Daoy (cell line): ENCODE measurements at places on chromosomes 6 and 20. TPM values are rescaled to one million over a fixed set of nuclear protein-coding genes. Genes with fewer than 3 reads are reported as not detected.
A peak's percentile ranks its signal among the peaks of the same experiment; 100 is the strongest.

The IPCEF1 gene
- 1.5 TPM in 1 of 2 replicates, not detected in the other for total RNA-seq

The KCNQ2 gene
- total RNA-seq, result 0.17 TPM in 1 of 2 replicates, not detected in the other

The SAMD3 gene
- not detected in 2 replicates for total RNA-seq

The PAX1 gene
- total RNA-seq, result under 0.01 and 0.12 TPM in 2 replicates

The PRDM13 gene
- 2.3 and 3.4 TPM in 2 replicates for total RNA-seq

The MUC22 gene
- total RNA-seq, result not detected in 2 replicates

DNA sequence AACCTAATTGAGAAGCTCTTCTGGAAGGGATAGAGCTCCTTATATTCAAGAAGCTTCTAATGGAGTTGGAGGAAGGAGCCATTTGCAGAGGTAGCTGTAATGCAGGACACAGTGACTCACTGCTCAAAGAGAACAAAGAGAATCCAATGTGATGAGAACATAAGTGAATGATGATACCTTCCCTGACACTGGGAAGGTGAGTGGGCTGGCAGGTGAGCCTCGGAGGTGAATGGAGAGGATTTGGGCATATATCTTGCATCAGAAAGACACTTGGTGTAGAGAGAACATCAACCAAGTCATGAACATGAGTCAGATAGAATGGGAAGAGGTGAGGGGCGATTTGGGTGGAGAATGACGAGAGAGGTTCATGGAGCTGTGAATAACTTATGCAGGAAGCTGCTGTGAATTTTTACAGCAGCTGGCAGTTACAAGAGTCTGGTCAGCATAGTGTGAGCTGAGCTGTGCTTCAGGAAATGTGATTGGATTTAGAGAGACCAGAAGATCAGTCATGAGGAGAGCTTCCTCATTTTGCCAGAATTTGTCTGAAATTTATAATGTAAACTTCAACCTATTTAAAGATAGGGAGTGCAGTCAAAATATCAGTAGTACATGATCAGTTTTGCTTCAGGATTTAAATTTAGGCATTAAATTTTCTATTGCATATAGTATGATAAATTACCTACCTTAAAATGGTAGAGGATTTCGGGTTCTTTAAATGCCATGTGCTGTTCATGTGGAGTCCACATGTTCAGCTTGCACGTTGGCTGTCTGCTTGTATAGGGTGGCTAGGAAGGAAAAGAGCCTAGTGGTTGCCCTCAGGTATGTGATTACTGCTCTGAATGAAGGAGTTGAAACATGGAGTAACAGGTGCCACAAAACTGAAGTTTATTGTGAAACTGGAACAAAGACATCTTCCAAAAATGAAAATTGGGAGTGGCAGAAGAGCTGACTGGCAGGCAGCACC, 59.2 kb upstream of the KIF25 start:
- DNase-seq, result no peak

DNA sequence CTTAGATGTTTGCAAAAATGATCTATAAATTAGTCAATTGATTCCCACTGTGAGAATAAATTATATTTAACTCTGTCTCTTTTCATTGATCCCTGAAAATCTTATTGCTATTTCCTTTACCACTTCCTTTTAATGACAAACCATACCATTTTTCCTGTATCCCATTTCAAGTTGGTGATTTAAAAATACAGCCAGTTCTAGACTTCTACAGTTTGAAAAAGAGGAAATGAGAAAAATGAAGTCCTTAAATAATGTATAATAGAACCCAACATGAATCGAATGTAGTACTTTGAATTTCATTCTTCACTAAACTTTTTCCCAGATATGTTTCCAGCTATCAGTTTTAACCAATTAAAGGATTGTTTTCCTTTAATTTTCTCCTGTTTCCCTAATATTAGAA, 29.5 kb upstream of the SDHAF4 start:
- no peak for DNase-seq

DNA sequence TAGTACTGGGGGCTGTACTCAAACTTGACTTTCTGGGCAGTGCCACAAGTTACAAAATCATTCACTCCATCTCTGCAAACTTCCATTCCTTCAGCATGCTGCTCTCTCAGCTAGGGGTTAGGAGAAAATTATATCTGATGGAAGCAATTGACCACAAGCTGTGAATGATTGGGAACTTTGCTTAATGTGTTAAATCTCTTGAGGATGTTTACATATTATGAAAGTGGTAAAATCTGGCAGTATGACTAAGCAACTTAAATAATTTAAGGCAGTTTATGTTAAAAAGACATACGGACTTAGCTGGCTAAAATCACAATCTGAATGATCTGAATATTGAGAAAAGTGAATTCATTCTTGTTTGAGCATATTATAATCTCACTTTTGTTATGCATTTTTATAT, 415.0 kb downstream of the PHF3 start:
- no peak for DNase-seq

- no peak for DNase-seq
These were observed 20.9 kb upstream of the KCNK16 start for GRCh38 chr6:39343396-39343870.

DNA sequence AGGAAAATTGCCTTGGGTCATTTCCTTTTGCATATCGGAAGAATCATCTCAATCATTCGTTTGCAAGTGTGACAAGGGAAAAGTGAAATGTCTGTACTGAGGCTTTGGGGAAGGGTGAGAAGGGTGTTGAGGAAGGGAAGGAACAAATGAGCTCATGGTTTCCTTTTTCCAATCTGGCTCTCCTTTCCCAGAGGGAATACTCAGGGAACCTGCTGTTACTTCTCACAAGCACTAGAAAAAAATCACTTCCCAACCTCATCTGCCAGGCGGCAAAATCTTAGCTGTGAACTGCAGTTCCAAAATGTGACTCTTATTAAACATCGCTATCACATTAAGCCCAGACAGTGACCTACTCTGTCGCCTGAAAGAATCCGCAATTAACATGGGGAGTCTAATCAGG, 258.1 kb downstream of the ZNF217 start:
- DNase-seq, result no peak

DNA sequence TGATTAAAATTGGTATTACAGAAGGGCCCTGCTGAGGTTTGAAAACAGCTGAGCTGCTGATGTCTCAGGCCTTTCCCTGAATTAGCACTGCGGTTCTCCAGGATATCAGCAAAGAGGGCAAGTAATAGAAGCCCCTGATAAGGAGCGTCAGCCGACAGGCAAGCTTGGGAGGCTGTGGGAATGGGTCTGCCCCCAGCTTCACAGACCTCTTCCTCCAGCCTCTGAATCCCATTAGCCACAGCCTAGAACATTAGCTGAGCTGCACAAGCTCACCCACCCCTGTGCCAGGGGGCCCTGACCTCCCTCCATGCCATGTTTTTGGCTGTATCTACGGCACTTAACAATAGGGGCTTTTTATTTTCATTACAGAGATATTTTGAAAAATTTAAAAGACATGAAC, 59.9 kb downstream of the VAPB start:
- DNase-seq, result no peak

DNA sequence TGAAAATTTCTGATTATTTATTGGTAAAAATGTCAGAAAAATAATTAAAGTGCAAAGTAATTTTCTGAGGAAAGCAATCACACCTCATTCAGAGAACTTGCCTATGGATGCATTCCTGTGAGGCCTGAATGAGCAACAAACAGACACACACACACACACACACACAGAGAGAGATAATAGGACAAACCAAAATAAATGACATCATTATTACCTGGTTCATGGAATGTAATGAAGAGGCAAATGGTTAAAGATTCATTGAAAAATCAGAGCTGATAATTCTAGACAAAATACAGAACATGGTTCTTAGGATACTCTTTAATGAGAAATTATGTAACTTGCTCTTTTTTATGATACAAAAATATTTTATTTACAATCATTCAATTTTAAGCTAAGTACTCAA, 490.6 kb upstream of the POU3F2 start:
- no peak for DNase-seq

GRCh38 chr6:145483191-145483996, 251.9 kb downstream of the EPM2A start:
- no peak for DNase-seq

DNA sequence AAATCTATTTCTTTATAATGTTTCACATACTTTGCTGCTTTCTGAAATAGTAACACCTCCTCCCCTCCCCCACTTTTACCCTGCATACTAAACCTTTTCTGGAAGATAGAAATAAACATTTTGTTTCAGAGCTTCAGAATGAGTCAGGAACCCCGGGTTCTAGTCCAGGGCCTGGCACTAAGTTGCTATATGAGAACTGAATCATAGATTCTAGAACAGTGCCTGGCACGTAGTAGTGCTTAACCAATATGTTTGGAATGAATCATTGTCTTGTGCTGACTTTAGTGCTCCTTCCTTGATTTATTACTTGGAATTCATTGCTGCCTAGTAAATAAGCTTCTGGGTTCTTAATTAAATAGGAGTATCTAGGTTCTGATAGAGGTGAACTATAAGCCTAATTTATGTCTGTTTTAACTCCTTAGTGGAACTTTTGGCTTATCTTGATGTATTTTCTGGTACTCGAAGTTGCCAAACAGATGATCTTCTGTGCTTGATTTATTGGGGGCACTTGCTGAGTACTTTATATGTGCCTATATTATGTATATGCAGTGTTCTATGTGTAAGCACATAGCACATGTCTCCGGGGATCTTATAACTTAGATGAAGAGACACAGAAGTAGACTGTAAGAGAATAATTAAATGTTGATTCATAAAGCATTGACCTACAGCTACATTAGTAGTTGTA, 18.6 kb downstream of the TAB2 start:
- peak; percentile 53 for DNase-seq

- DNase-seq, result peak; percentile 86
These were observed 5.8 kb downstream of the TUBB start for GRCh38 chr6:30725713-30726505.

GRCh38 chr20:61419010-61419409, 166.9 kb downstream of the CDH4 start:
- no peak for DNase-seq

DNA sequence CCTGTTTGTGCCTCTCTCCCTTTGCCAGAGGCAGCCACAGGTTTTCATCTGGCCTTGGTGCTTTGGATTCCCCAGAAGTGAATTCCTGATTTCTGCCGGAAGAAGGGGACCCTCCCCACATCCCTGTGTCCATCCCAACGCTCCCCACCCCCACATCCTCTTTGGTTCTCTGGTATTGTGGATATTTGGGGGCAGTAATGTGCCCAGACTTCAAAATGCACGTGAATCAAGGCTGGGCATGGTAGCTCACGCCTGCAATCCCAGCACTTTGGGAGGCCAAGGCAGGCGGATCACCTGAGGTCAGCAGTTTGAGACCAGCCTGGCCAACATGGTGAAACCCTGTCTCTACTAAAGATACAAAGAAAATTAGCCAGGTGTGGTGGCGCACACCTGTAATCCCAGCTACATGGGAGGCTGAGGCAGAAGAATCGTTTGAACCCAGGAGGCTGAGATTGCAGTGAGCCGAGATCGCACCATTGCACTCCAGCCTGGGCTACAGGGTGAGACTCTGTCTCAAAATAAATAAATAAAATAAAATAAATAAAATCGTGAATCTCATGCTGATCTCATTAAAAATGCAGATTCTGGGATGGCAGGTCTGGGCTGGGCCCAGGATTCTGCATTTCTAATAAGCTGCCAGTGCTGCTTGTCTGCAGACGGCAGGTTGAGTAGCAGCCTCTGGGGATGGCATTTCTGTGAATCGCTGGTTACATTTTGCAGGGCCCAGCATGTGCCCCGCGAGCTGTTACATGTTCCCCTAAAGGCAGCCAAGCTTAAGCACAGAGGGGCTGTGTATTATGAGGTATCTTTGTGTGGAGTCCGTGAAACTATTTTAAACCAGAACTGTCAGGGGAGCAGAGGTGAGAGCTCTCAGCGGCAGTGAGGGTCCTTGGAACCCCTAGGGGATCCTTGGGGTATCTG, 49.0 kb downstream of the SYNJ2 start:
- no peak for DNase-seq

- DNase-seq, result no peak
These were observed 42.4 kb upstream of the CD2AP start for GRCh38 chr6:47435254-47435612.

DNA sequence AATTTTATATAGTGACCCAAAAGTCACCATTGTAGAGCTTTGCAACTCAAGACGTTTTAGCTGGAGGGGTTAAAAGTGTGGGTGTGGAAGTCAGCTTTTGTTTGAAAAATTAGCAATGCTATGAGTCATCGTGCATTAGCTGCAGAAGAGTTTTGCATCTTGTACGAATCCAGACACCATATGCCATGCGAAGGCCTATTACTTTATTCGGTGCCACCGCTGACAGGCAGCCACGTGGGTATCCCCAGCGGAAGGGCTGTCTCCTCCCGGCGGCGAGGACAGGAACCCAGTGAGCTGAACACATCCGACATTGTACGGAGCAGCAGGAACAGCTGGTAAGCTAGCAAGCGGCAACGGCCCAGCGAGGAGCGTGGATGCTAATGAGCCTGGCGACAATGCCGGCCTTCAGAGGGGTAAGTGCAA, 84.4 kb downstream of the INSM1 start:
- DNase-seq, result peak; percentile 75

DNA sequence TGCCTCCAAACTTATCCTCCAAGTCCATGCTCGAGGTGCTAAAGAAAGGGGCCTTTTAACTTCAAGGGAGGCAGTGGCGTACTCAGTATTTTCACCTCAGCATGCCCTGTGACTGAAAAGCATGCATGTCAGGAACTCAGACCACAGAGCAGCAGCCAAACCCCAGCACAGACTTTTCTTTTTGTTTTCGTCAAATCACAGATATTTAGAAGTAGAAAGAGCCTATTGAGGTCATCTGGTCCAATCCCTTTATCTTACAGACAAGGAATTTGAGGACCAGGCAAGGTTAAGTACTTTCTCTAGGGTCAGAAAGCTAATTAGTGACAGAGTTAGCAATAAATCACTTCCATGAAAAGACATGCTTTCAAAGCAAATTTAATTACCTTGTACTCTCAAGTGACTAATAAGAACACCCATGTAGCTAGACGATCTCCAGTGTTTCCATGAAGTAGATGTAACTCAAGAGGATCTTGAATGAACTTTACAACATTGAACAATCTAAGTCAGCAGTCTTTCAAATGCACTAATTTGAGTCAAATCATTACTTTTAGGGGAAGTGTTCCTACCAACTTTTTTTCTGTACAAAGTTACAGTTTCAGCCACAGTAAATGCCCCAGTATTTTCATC, 35.9 kb downstream of the MOXD1 start:
- DNase-seq, result no peak

- no peak for DNase-seq
These were observed 18.0 kb downstream of the KLHL31 start for GRCh38 chr6:53647462-53648094.
